Nucleus accumbens (tissue), 56 donors: ENCODE measurements at places on chromosomes 1 and 21.

GRCh38 chr1:229640455-229640854 lies 14.4 kb downstream of the URB2 start:
- DNase-seq, result no peak

- no peak for DNase-seq
Observed at GRCh38 chr21:33332143-33332542, 7.4 kb downstream of the IFNAR1 start.

GRCh38 chr1:19384772-19385187 lies 72.7 kb downstream of the SLC66A1 start:
- DNase-seq, result no peak

DNA sequence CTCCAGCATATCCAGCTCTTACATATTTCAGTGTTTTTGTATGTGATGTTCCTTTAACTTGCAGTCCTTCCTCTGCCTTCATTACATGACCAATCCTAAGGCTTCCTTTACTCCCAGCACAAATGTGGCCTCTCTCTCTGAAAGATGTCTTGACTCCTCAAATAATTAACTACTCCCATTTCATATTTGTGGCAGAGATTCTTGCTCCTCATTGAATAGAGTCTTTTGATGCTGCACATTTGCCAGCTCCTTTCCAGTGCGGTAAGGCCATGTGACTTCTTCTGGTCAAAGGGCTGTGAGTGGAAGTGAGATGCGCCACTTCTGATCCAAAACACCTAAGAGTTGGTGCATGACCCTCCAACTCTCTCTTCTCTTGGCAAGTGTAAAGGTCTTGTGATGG lies 19.1 kb upstream of the LAMC1 start:
- no peak for DNase-seq

- DNase-seq, result peak; percentile 84
Observed at GRCh38 chr1:113928941-113929749, at the start of gene HIPK1. HIPK1 (plus strand) TSS chr1:113929324.

- DNase-seq, result no peak
Observed at GRCh38 chr1:174875306-174875705, 124.4 kb upstream of the CACYBP start.

DNA sequence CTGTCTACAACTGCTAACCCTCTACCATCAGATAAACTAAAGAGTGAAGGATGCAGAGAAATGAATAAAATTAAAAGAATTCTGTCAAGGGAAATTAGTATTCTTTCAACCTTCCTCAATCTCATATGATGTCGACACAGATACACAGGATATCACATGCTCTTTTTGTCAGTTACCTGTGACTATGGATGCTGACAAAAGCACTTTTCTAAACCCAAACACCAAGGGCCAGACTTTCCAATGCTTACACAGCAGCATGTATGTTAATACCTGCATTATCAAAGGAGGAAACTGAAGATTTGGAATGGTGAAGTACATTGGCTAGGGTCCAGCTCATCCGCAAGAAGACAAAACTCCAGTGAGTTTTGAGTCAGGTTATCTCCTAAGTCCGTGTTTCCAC lies 294.0 kb downstream of the SMYD3 start:
- DNase-seq, result no peak

- DNase-seq, result no peak
Observed at GRCh38 chr1:197467881-197468280, 199.8 kb downstream of the CRB1 start.

DNA sequence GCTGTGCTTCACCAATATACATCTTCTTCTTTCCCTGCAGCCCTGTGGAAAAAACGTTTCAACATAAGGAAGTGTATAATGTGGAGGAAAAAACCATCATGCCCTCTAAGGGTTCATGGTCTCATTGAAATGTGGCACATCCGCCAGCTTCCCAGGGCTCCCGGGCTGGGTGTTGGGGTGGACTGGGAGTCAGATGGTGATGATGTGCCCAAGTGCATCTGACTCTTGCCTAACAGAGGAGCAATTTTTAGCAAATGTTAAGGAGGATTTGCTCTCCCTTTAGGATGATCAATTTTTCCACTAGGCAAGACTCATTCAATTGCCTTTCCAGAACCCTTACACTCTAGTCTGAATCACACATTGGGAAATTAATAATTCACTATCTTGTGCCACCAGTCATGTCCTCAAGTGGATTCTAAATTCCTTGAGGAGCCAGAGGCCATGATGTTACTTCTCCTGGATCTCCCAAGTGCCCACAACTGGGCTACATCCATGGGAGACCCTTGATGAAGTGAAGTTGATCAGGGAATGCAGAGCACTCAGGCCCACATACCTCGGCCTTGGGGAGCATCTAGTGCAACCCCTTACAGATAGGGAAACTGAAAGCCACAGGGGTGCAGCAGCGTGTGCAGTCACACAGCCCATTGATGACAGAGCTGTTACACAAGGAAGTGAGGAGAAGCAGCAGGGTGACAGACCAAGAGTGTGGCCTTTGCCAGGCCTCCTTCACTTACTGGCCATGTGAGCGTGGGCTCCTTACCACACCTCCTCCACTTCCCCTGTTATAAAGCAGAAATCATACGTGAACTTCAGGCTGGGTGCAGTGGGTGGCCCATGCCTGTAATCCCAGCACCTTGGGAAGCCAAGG lies 100.0 kb upstream of the SLC44A3 start:
- DNase-seq, result no peak

DNA sequence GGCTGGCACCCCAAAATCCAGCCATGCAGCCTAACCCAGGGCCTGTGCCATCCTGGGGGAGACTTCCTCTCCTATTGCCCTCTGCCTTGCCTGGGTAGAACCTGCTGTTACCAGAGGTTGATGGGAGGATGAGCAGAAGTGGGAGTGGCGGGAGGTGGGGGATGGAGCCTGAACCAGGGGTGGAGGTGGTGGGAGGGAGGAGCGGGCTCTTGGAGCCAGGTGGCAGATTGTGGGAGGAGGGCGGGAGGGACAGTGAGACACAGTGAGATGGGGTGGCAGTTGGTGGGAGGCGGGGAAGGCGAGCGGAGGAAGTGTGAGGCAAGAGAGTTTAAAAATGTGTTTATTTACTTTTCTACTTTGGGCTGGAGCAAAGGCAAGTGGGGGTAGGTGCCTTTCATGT lies 87.3 kb downstream of the KCNJ6 start:
- no peak for DNase-seq

GRCh38 chr1:183000167-183000962 lies 22.9 kb upstream of the LAMC1 start:
- no peak for DNase-seq

DNA sequence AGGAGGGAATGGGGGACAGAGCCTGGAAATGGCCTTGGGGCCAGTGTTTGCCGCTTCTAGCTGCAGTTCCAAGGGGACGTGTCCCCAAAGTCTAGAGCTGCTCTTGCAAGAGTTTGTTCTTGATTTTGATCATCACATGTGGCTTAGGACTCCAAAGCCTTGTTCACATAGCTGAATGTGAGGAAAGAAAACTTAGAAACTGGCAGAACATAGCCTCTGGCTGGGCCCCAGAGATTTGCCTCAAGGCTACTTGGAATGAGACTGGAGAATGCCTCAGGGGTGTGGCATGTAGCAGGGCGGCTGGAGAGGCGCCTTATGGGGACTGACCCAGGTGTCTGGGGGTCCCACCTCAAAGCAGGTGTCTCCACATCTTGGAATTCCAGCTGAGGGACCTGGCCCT lies 2.3 kb downstream of the PDXK start:
- DNase-seq, result no peak

- no peak for DNase-seq
Observed at GRCh38 chr1:220754918-220755295, 6.8 kb downstream of the MTARC2 start.
